ENCODE measurements at places on chromosomes 7 and 10.

DNA sequence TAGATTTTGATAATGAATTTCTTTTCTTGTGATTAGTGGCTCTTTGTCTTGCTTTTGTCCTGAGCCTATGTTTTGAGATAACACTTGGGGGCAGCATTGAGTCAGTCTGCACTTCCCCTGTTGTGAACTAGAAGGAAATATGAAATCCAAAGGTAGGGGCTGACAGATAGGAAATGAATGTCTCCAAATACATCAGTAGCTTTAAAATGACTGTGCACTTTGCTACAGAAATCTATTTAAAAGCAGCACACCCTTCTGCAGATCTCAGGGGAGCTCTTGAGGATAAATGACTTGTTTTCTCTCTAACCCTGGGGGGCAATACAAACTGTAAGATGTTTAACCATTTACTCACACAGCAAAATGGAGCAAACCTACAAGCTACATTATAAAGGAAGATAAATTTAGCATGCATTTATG lies 176.0 kb upstream of the MYO3A start:
- peak; percentile 21 for DNase-seq

DNA sequence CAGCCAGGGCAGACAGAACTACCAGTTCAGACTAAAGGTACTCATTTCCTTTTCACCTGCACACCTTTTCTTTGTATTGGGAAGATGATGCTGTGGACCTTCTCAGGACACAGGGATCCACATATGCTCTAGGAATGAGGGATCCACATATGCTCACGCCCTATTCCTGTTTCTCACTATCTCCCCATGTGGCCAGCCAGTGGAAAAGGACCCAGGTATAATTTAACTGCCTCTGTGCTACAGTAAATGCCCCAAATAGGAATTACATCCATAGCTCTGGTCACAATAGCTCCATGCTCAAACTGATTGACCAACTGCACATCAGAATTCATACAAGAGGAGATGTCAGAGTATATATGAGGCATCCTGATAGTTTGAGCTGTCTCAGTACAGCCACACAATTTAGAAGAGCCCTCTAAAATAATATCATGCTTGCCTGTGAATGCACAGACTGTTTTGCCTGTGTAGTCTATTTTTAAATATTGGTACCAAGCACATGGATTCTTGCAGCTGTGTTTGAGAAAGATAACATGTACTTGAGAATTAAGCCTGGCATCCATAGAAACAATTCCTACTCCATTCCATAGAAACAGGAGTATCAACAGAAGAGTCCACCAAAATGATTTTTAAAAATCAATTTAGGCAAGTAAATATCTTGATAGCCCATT lies 43.7 kb downstream of the CTTNBP2 start:
- no peak for DNase-seq

GRCh38 chr10:1114315-1114714 lies 58.1 kb downstream of the WDR37 start:
- DNase-seq, result no peak

DNA sequence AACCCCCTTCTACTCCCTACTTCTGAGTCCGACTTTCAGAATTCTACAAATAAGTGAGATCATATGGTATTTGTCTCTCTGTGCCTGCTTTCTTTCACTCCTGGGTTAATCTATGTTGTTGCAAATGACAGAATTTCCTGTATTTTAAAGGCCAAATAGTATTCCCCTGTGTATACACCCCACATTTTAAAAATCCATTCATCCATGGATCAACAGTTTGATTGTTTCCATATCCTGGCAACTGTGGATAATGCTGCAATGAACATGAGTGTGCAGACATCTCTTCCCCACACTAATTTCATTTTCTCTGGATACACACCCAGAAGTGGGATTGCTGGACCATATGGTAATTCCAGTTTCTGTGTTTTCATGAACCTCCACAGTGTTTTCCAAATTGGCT lies 225.8 kb upstream of the TCERG1L start:
- no peak for DNase-seq

- DNase-seq, result no peak
Measured at GRCh38 chr10:75681334-75681733, 249.9 kb downstream of the LRMDA start.

DNA sequence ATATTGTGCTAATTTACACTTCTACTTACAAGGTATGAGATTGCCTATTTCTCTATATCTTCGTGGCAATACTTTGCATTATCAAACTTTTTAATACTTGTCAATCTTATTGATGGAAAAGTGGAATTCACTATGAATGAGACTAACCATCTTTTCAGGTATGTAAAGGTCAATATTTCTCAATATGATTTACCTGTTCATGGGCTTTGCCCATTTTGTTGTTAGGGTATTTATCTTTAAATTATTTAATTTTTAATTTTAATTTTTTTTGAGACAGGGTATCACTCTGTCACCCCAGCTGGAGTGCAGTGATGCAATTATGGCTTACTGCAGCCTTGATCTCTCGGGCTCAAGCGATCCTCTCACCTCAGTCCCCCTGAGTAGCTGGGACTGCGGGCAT lies 47.8 kb upstream of the LCOR start:
- DNase-seq, result no peak

GRCh38 chr7:101590663-101591435 lies 38.2 kb downstream of the MYL10 start:
- no peak for DNase-seq

- DNase-seq, result no peak
Measured at GRCh38 chr10:95350219-95350829, 59.5 kb upstream of the PDLIM1 start.

- no peak for DNase-seq
Measured at GRCh38 chr10:123655751-123656150, 10.4 kb upstream of the GPR26 start.

GRCh38 chr10:117266812-117267211 lies 25.9 kb downstream of the SLC18A2 start:
- DNase-seq, result no peak

- no peak for DNase-seq
Measured at GRCh38 chr7:107980171-107980570, 22.8 kb downstream of the LAMB1 start.

GRCh38 chr7:124059375-124059774 lies 26.5 kb upstream of the TMEM229A start:
- DNase-seq, result peak; percentile 60

GRCh38 chr7:1461646-1462375 lies 2.5 kb upstream of the MICALL2 start:
- DNase-seq, result no peak

DNA sequence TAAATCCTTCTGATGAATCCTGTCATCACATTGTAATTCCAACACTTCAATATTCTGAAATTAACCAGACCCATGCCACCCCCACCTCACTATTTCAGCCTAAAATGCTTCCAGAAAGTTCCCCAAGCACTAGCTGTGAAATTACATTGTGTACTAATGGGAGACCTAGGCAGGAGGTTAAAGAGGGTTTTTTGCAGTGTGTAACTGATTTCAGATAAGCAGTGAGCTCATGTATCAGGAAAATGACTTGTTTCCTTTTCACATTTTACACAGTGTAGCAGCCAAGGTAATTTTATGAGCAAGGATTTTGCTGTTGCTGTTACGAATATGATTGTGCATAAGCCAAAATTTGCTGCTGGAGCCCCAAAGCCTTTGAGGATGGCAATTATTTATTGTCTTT lies 129.0 kb downstream of the INHBA start:
- DNase-seq, result no peak

GRCh38 chr10:111486346-111486745 lies 409.5 kb downstream of the ADRA2A start:
- DNase-seq, result no peak

GRCh38 chr7:78041423-78041822 lies 242.8 kb downstream of the PHTF2 start:
- no peak for DNase-seq

DNA sequence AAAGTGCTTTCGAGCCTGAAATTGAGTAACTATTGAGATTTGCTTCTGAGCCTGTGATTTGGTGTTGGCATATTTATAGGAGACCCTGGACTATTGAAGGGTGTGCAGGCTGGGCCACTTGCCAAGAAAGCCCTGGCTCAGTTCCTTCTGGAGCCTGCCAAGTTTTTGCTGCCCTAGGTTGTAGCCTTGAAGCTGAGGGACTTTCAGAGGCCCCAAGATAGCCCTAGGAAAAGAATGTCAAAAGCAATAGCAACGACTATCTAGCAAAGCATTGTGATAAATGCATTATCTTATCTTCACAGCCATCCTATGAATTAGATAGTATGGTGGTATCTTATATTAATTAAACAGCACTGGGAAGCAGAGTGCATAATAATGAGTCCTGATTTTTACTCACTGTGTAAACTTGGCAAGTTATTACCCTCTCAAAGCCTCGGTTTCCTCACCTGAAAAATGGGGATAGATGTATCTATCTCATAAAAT lies 473.7 kb upstream of the PODXL start:
- DNase-seq, result no peak

DNA sequence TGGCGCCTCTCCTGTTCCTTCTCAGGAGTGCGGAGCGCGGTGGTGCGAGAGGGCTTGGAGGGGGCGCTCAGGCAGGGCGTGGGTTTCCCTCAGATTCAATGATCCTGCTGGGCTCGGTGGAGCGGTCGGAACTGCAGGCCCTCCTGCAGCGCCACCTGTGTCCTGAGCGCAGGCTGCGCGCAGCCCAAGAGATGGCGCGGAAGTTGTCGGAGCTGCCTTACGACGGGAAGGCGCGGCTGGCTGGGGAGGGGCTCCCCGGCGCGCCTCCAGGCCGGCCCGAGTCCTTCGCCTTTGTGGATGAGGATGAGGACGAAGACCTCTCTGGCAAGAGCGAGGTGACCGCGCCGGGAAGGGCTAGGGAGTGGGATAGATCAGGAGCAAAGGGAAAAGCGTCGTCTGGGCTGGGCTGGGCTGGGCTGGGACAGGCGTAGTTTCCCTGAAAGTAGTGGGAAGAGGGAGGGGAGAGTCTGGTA lies 17.0 kb downstream of the FAM131B start:
- DNase-seq, result peak; percentile 41

DNA sequence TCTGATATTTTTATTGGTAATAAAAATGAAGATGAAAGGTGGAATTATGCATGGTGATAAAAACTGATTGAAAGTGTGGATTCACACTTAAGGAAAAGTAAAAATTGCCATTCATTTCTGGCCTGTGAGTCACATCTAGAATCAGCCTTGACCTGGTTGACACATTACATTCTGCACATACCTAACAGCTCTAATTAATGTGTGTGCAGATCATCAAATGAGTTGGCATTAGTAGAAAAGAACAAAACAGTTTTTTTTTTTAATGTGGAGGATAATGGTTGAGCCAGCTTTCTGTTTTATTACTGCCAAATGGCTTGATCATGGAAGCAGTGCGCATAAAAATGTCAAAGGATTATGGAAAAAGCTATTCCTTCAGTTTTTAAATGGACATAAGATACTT lies 142.6 kb upstream of the TMEM196 start:
- DNase-seq, result no peak

GRCh38 chr10:122966879-122967278 lies 12.9 kb upstream of the C10orf88 start:
- no peak for DNase-seq

- DNase-seq, result no peak
Measured at GRCh38 chr7:92973974-92974373, 137.6 kb upstream of the CDK6 start.

DNA sequence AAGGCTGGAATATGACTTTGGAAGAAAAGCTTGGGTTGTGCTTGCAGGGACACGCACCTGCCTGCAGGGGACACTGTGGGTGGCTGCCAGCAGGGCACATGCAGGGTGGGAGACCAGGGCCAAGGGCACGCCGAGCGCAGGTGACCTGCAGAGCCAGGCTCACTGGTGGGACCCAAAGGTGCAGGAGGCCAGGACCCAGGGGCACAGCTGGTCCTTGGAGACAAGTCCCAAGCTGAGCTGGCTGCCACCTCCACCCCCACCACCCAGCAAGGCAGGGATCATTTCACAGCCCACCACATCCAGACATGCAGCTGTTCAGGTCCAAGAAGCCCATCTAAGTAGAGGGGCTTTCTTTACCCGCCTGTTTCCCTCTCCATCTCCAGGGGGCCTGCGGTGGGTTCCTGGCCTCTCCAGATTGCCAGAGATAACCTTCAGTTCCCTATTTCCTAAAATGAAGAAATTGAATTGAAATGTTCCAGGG lies 13.8 kb upstream of the CLIP2 start:
- peak; percentile 51 for DNase-seq

DNA sequence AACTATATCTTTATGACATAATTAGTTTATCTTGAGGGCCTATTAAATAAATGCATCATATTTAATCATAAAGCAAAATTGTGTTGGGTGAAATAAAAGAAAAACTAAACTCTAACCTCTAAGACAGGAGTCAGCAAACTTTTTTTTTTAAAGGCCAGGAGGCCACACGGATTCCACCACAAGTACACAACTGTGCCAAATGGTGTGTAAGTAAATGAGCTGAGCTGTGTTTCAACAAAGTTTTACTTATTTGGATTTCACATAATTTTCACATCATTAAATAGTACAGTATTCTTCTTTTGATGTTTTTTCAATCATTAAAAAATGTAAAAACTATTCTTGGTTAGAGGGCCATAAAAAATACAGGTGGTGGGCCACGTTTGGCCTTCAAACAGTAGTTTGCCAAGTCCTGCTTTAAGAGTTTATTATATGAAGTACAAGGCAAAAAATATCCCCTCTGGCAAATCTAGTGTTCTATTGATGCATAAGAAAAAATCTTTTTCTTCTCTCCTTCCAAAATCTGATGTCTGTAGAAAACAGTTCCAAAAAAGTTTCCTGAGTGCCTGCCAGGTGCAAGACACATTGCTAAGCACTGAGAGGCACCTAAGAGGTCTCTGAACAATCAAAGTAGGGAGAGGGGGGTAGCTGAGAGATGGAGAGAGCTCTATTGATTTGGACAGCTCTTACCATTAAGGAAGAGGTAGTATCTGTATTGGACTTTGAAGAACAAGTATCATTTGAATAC lies 26.5 kb upstream of the SPOCK2 start:
- DNase-seq, result no peak

DNA sequence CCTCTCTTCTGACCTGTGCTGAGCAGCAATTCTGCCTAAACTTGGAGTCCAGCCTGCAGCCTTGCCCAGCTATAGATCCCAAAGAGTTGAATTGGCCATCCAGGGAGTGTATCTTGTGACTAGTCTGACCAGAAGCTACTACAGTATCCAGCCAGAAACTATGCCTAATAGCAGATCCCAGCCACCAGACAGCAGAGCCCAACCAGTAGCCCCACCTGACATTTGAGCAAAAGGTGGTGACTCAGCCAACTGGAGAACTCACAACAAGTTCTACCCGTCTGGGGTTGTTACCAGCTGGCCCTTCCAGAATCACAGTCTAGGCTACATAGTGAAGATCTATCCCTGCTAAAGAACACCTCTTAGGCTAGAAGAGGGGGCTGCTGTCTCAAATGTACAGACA lies 315.0 kb downstream of the CRPPA start:
- DNase-seq, result no peak

DNA sequence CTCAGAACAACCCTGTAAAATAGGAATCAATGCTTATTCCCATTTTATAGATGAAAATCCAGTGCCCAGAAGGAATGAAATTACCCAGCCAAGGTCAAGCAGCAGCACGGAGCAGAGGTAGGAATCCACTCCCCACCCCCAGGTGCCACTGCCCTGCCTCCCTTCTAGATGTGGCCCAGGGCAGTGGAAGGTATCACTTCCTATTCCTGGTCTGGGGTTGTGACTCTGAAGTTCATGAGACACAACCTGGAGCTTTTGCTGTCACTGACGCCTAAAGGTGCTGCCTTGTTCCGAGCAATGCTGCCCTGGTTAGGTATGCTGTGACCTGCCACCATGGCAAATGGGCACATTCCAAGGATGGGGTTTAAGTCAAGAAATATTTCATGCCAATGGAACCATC lies 53.6 kb downstream of the PIK3AP1 start:
- DNase-seq, result peak; percentile 37
